ENCODE measurements at places on chromosomes 12 and 14.
A peak's percentile ranks its signal among the peaks of the same experiment; 100 is the strongest.

DNA sequence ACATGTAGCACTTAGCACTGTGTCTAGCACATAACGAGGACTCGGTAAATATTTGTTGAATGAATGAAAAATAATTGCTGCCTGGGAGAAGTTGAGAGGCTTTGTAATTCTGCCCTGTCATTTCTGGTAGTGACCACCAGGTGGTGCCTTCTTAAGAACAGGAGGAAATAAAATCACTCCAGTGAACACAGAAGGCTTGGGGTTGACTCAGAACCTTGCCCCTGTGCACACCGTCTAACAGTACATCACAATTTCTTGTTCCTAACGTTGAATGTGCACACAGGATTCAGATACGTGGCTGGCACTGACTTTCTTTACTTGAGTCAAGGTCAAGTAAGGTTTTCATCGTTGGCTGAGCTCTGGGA lies 91.8 kb downstream of the RGS6 start:
- DNase-seq, result peak; percentile 17

GRCh38 chr12:4137441-4137840 lies 136.1 kb upstream of the CCND2 start:
- DNase-seq, result no peak

DNA sequence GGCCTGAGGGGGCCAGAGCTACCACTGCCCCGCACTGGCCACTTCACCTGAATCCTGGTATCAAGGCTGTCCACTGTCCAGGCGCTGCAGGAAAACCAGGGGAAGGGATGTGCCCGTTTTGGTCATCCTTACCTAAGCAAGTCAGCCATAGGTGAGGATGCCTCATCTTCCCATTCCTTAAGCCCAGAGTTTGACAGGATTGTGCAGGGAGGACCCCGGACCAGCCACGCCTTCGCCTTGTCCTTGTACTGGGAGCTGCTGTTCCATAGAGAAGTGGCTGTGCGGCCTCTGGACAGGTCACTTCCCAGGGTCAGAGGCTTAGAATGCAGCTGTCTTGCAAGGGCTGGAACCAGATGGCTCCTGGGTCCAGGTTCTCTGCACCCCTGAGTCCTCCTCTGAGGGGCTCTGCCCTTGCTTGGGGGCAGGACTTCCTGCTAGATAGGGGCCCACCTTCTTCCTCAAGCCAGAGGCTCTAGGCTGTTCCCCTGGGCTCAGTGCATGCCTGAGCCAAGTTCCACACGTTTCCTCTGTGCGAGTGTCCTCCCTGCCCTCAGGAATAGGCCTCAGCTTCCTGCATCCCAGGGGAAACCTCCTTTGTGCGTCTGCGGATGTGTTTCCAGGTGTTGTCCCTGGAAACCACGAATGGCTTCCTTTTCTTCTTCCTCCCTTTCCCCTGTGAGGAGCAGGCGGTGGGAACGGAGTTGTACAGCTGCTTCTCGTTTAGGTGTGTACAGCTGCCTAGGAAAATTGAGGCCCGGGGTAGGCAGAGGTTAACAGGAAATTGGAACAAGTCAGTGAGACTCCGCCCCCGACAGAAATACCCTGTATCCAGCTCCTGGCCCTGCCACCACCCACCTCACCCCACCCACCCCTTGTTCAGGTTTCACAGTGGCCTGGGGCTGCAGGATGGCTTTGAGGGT lies 54.3 kb upstream of the RIN3 start:
- no peak for DNase-seq

- peak; percentile 91 for DNase-seq
These were observed 87.0 kb downstream of the SAMD4A start for GRCh38 chr14:54653712-54654469.

- no peak for DNase-seq
These were observed 1.7 kb upstream of the OVCH1 start for GRCh38 chr12:29499235-29499634.

- DNase-seq, result no peak
These were observed 36.4 kb upstream of the GXYLT1 start for GRCh38 chr12:42180990-42181596.

Measured in HCEC 1CT (cell line).